Thymus (tissue), 14 donors: ENCODE measurements at places on chromosomes 1 and 21. TPM values are rescaled to one million over a fixed set of nuclear protein-coding genes. Genes with fewer than 3 reads are reported as not detected.

GRCh38 chr1:55473661-55474060 is 258.5 kb upstream of the USP24 start:
- DNase-seq: no peak

GRCh38 chr1:228403231-228403631 is 3.4 kb downstream of the TRIM11 start:
- no peak for DNase-seq

GRCh38 chr1:154747380-154747739 is 122.7 kb downstream of the KCNN3 start:
- no peak for DNase-seq

DNA sequence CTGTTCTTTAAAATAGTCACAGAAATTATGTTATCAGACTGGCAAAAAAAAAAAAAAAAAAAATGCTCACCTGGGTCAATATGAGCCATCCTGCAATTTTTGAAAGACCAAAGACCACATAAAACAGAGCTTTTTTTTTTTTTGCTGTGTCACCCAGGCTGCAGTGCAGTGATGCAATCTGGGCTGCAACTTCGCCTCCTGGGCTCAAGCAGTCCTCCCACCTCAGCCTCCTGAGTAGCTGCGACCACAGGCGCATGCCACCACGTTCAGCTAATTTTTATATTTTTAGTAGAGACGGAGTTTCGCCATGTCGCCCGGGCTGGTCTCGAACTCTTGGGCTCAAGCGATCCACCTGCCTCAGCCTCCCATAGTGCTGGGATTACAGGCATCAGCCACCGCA is 62.8 kb downstream of the RGS13 start:
- DNase-seq: no peak

- no peak for DNase-seq
Observed at GRCh38 chr1:232978091-232978634, 27.8 kb downstream of the NTPCR start.

DNA sequence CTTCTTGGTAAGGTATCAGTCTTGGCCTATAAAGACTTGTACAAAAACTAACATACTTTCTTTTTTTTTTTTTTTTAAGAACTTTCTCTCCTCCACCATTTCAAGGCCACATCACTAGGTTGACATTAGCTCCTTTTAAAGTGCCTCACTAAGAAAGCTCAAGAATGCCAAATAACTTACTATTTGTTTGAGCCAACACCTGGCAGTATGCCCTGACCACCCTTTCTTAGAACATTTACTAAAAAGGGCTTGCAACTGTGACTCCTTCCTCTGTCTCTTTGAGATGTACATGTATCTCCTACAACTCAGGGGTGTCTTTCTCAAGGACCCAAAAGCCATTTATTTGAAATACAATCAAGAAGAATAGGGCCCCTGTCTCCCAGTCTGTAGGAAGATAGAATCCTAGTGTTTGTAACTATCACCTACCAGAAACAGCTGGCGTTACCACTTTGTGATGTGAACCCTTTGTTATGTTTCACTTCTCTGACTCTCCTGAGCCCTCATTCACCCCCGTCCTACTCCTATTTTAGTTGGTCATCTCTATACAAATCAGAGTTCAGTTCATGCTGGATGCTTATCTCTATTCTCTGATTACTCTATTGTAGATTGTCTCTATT is 12.2 kb upstream of the SAMD13 start:
- no peak for DNase-seq

DNA sequence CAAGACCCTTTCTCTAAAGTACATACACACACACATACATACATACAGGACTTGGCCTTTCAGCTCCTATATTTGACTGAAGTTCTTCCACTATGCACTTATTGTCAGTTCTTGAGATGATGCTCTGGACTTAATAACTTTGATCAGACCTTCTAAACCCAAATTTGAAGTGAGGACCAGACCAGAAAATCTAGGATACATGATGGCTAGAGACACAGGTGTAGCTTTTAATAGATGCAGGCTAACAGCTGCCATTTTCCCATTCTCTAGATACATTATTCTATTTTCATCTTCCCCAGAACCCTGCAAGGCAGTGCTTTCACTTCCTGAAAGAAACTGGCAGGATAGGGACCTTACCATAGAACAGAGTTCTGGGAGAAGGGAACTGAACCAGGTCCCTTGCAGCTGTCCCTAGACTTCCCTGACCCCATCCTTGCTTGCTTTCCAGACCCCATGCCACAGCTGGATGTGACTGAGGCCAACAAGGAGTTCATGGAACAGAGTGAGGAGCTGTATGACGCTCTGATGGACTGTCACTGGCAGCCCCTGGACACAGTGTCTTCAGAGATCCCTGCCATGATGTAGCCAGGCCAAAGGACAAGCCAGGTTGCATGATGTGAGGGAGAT is 14.9 kb upstream of the RAB42 start:
- DNase-seq: no peak

GRCh38 chr1:108955111-108955510 is 8.2 kb downstream of the CLCC1 start:
- DNase-seq: no peak

DNA sequence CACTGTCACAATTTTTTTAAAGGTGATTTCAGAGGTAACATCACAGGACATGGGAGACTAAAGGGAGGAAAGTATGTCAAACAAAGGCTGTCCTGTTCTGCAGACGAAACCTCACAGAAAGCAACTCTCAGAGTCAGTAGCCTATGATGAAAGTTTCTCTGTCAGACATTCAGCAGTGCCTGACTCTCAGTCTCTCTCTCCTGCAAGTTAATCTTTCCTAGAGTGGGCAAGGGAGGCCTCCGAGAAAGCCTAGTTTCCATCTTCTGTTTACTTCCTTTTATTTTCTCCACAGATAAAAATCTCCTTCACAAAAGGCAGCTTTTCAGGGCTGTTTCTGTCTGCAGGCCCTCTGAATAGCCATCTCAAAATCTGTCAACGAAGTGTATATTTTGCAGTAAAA is 24.9 kb upstream of the FMO2 start:
- no peak for DNase-seq

- DNase-seq: no peak
Observed at GRCh38 chr1:171343727-171344472, 29.9 kb downstream of the FMO4 start.

Gene NTRK1
- total RNA-seq: 1.6 TPM

- no peak for DNase-seq
Observed at GRCh38 chr1:89721351-89721750, 88.4 kb downstream of the LRRC8C start.

DNA sequence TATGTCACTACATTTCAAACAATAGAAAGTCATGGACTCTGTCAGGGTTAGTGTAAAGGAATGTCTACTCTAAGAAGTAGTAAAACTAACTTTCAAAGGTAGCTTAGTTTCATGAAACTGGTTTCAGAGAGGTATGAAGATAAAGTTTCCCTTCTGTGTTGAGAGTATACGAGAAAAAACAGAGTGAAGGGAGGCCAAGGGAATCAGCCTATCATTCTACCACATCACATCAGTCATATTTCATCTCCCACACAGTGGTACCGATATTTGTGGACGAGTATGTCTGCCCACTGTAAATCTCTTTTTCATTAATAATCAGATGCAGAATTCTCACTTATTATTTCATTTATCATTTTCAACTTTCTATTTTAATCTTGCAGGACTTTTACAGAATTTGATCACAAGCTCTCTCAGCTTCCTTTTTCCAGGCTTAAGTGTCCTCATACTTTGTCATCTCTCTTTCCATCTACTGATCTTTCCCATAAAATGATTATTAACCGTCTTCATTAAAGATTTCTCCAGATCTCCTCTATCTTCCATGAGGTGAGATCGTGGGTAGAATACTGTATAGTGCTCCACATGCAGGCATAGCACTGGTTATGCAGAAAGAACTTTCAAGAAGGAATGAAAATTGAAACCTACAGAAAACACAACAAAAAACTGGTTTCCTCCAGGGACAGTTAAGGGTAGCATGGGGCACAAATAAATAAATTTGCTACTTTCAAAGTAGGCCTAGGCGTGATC is 11.5 kb upstream of the IFI16 start:
- no peak for DNase-seq

Gene CD244
- total RNA-seq: 10.3 TPM

DNA sequence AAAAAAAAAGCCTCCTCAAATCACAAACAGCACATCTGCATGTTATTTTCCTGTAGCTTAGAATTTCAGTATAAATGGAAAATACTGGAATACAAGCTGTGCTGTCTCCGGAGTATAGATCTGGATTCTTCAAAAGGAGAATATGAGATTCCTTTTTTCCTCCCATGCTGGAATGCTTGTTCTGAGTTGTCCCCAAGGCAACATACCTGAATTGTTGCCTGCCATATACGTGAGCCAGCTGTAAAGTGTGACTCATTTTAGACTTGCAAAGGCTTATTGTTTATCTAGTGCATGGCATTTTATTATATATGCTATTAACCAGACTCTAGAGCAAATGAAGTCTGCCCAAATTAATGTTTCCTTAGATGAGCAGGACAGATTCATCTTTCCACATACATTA is 95.0 kb upstream of the C1orf105 start:
- no peak for DNase-seq

Gene KCNK2
- total RNA-seq: 0.57 TPM

Gene RIIAD1
- total RNA-seq: not detected

- no peak for DNase-seq
Observed at GRCh38 chr1:201335901-201336300, 41.6 kb downstream of the TNNT2 start.

Gene TMEM82
- total RNA-seq: not detected

GRCh38 chr1:159646687-159647086 is 59.1 kb downstream of the APCS start:
- no peak for DNase-seq

DNA sequence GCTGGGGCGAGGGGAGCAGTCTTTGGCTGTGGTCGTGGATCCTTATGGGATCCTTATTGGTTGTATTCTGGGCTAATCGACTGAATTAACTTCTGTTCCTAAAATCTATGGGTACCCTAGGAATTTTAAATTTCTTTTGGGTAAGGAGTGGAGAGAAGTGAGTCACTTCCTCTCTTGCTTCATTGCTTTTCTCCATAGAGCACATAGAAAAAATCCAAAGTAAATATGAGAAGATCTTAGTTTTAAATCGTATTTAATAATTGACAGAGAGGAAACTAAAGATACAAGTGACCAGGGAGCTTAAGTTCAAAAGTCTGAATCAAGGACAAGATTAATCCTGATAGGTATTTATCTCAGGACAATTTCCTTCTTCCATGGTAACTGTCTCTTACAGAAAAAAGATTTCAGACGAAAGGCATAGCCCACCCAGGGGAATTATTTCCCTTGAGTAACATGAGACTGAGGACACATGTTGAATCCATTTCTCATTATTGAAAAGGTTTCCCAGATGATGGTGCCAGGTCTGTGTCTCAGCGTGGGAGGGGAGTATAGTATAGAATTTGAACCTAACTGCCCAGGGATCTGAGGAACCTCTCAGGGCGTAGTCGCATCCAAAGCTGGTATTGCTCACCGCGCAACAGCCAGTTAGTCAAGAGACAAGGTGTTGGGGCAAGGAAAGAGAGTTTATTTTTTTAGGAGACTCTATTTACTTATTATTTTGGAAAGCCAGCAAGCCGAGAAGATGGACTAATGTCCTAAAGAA is 28.7 kb upstream of the FASLG start:
- DNase-seq: no peak

Gene GPR157
- 4.3 TPM for total RNA-seq

Gene FCRL2
- total RNA-seq: 0.33 TPM

DNA sequence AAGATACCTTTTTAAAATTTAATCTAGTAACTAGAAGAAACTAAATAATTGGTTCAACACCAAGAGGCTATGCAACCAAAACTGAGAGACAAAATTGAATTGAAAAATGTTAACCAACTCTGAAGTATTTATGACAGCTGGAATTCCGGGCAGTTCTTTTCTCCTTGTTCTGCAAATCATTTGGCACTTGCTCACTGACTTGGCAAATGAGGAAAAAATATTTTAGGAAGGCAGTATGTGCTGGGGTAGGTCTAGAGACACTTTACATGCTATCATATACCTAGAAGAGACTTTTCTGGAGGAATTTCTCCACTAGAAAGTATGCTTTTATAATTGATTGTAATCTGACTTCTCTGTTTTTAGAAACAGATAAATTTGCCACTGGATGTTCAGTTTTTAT is 22.1 kb upstream of the SH3D21 start:
- DNase-seq: no peak

Gene OR14K1
- total RNA-seq: not detected

- DNase-seq: no peak
Observed at GRCh38 chr1:92291372-92291999, 7.3 kb downstream of the GLMN start.

DNA sequence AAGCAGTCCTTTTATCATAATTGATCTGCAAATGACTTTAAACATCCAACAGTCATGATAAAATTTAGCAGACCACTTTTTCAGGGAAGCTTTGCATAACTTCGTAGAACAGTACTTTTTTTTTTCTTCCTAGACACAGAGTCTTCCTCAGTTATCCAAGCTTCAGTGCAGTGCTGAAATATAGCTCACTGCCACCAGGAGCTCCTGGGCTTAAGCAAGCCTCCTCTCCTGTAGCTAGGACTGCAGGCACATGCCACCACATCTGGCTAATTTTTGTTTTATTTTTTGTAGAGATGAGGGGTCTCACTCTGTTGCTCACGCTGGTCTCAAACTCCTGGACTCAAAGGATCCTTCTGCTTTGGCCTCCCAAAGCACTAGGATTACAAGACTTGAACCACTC is 3.8 kb downstream of the F13B start:
- DNase-seq: no peak

Gene SPRR2A
- 0.28 TPM for total RNA-seq

- no peak for DNase-seq
Observed at GRCh38 chr1:246219508-246220030, 287.5 kb downstream of the SMYD3 start.

Gene LORICRIN
- total RNA-seq: 0.33 TPM

DNA sequence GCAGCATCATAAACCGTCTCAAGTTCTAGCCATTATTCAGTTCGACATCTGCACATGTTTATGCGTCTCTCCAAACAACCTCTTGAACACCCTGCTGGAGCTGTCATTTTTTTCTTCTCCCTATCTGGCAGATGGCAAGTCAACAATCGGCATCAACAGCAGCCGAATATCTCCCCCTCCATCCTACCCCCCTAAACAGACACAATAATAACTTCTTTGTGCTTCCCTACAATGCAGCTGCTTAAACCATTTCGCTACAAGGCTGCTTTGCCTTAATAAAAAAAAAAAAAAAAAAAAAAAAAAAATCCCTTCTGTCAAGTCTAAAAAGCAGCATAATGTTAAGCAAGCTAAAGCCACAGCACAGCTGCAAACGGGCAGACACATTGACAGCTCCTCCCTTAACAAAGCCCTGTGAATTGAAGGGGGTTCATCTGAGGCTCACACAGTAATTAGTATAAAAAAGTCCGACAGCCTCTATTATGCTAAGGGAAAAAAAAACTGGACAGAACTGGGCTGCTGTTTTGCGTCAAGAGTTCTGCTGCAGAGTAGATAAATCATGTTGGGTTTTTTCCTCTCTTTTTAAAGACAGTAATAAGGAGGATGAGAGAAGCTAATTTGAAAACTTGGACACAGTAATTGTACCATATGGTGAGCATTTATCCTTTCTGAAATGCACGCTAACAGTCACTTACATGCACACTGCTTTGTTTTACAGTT is 136.4 kb downstream of the AKT3 start:
- peak; percentile 50 for DNase-seq

- DNase-seq: no peak
Observed at GRCh38 chr1:111205714-111206050, 5.2 kb upstream of the DENND2D start.
